Effector memory CD8-positive, alpha-beta T cell (primary cell): ENCODE measurements at places on chromosomes 11 and 22.

DNA sequence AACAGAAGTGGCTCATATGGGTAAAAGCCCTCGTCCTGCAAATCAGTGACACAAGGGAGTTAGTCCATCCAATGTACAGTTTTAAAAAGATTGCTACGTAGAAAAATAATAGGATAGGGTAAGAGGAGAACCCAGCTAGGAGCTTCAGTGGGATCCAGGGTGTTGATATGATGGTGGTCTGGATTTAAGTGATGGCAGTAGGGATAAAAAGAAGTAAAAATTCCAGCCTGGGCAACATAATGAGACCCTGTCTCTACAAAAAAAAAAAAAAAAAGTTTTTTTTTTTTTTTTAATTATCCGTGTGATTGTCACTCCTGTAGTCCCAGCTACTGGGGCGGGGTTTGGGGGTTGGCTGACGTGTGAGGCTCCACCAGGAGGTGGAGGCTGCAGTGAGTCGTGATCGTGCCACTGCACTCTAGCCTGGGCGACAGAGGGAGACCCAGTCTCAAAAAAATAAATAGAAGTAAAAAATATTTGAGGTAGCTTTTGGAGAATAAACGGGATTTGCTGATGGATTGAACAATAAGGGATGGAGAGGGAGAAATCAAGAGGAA is 7.0 kb upstream of the L3MBTL2 start:
- DNase-seq, result no peak

DNA sequence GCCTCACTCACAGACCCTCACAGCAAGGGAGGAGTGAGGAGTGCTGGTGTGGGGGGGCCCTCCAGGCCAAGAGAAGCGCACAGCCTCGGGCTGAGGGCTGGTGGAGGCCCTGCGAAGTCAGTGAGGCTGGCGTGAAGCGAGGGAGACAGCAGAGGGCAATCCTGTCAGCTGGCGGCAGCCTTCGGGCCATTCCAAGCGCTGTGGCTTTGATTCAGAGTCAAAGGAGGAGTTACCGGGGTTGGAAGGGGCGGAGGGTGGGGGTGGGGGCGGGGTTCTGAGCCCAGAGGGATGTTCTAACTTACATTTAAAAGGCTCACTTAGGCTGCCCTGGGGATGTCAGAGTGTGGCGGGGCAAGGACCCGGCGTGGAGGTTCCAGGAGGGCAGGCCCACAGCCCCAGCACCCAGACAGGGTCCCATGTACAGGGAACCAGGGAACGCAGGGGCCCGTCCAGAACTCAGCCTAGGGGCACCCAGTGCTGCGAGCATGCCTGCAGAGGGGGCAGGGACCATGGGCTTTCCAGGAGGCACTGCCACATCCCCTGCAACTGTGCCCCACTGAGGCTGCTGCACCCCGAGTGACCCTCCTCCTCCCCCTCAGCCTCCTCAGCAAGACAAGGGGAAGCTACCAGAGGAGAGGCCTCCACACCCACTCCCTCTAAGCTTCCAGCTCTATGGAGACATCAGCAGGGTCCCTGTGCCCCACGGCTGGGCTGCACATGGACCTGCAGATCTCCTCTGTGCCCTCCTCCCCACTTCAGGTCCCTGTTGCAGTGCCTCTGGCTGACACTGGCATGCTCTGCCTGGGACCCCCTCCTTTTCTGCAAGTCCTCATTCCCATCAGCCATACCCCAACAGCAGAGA is 39.7 kb upstream of the TTLL12 start:
- no peak for DNase-seq

- no peak for DNase-seq
These were observed 93.9 kb downstream of the MORC2 start for GRCh38 chr22:30874431-30875370.

GRCh38 chr11:78649361-78650215 is 74.9 kb upstream of the NARS2 start:
- no peak for DNase-seq

DNA sequence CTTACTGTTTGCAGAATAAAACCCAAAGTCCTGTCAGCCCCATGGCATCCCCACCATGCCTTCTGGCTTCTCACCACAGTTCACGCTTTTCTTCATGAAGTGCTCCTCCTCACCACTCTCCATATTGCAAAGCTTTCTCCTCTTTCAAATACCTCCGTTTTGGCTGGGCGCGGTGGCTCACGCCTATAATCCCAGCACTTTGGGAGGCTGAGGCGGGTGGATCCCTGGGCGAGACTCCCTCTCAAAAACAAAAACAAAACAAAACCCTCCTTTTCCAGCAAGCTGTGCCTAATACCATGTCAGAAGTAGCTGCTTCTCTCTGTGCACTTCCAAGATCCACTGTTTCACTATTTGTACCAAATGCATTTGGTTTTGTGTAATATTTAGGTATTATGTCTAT is 6.7 kb downstream of the BACE1 start:
- DNase-seq, result no peak

DNA sequence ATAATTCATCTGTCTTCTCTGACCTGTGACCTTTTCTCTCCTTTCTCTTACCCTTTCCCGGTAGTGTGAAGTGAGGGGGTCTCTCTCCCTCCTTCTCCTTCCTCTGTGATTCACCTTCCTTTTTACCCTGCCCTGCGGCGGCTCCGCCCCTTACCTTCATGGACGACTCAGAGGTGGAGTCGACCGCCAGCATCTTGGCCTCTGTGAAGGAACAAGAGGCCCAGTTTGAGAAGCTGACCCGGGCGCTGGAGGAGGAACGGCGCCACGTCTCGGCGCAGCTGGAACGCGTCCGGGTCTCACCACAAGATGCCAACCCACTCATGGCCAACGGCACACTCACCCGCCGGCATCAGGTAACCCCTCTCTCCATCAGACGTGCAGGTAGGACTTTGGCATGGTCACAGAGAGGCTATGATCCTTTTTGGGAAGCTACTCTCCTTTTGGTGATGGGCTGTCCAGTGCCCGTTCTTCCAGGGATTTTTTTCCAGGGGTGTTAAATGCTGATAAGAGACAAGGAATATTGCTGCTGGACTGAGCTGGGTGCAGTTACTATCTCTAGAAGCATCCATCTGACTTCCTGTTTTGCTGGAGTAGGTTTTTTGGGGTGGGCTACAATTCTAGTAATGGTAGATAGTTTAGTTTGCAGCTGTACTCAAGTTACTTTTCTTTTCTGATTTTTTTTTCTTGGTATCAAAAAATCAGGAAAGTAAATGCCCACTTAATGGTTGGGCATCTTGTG is 29.9 kb downstream of the CTNND1 start:
- DNase-seq, result no peak

GRCh38 chr22:39734866-39735265 is 158.7 kb downstream of the ENTHD1 start:
- no peak for DNase-seq

GRCh38 chr11:126502982-126503381 is 147.5 kb downstream of the ST3GAL4 start:
- no peak for DNase-seq

- DNase-seq, result no peak
These were observed 421.6 kb downstream of the METTL15 start for GRCh38 chr11:28529540-28530410.

- no peak for DNase-seq
These were observed 521.3 kb upstream of the LRRC4C start for GRCh38 chr11:41980741-41981140.

DNA sequence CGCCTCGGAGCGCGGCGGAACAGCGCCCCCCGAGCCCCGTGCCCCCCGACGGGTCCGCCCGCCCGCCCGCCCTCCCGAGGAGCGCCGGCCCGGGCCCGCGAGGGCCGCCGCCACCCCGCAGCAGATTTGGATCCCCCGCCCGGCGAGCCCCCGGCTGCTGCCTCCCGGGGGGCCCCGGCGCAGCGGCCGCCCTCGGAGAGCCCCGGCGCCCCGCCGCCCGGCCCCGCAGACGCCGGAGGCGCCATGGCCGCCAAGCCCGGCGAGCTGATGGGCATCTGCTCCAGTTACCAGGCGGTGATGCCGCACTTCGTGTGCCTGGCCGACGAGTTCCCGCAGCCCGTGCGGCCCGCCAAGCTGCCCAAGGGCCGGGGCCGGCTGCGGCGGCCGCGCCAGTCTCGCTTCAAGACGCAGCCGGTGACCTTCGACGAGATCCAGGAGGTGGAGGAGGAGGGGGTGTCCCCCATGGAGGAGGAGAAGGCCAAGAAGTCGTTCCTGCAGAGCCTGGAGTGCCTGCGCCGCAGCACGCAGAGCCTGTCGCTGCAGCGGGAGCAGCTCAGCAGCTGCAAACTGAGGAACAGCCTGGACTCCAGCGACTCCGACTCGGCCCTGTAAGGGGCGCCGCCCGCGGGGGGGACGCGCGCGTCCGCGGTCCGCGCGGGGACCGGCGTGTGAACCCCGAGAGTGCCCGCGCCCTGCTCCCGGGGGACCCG is 380 bp downstream of the C11orf96 start:
- DNase-seq, result no peak

DNA sequence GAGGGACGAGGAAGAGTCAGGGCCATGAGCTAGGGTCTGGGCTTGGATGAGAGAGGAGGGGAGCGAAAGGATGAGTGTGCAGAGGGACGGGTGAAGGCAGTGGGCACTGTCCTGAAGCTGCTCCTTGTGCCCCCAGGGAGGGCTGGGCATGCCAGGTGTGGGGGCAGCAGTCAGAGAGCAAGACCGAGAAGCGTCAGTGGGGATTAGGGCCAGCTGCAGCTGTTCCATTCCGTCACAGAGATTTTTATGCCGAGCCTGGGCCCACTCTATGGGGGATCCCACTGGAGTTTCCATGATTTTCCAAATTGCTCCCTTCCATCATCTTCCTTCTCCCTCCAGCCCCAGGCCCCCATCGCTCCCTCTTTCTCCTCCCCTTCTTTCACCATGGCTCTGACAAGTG is 93.2 kb downstream of the NECTIN1 start:
- DNase-seq, result no peak

- DNase-seq, result no peak
These were observed 4.9 kb downstream of the RGL4 start for GRCh38 chr22:23695571-23696325.

DNA sequence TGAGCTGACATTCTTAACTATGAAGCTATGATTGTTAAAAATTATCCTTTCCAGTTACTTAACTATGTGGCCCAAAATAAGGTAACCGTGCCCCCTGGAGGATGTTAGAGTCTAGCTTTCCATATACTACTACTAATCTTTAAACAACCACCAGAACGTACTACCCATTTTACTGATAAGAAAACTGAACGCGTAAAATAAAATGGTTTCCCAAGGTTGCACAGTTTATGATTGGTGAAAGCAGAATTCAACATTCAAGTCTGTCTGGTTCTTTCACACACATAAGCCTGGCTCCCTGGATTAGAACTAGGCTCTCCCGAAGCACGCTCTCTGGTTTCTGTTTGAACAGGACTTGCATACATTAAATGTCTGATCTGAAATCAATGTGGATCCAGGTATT is 437.8 kb upstream of the CCDC90B start:
- DNase-seq, result no peak

DNA sequence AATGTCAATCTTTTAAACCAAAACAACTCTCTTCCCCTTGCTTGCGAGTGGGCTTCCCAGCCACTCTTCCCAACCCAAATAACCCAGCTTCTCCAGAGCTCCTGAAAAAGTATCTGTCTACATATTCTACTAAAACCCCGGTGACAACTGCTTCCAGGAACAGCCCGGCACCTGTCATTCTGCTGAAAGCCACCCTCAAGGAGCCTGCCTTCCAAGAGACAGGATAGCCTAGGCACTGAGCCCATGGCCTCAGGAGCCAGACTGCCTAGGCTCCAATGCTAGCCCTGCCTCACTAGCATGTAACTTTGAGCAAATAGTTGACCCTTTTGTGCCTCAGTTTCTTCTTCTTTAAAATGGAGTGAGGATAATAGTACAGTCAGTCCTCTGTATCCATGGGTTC is 459.8 kb downstream of the SOX6 start:
- DNase-seq, result no peak
